Germinal center (tissue), 1 donor: ENCODE measurements at places on chromosomes 11 and 22.

- DNase-seq = no peak
These were observed 256.5 kb downstream of the MN1 start for GRCh38 chr22:27545085-27545484.

DNA sequence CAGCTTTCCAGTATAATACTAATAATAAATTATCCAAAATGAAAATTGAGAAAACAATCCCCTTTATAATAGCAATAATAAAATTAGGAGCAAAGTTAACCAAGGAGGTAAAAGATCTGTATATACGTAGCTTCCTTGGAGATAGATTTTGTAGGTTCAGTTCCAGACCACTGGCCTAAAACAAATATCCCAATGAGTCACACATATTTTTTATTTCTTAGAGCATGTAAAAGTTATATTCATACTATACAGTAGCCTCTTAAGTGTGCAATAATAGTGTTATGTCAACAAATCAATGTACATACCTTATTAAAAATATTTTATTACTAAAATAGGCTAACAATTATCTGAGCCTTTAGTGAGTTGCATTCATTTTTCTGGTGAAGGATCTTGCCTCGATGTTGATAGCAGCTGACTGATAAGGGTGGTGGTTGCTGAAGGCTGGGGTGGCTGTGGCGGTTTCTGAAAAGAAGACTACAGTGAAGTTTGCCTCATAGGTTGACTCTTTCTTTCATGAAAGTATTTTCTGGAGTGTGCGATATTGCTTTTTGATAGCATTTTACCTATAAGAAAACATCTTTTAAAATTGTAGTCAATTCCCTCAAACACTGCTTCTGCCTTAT is 178.5 kb downstream of the ARHGAP42 start:
- DNase-seq = no peak

DNA sequence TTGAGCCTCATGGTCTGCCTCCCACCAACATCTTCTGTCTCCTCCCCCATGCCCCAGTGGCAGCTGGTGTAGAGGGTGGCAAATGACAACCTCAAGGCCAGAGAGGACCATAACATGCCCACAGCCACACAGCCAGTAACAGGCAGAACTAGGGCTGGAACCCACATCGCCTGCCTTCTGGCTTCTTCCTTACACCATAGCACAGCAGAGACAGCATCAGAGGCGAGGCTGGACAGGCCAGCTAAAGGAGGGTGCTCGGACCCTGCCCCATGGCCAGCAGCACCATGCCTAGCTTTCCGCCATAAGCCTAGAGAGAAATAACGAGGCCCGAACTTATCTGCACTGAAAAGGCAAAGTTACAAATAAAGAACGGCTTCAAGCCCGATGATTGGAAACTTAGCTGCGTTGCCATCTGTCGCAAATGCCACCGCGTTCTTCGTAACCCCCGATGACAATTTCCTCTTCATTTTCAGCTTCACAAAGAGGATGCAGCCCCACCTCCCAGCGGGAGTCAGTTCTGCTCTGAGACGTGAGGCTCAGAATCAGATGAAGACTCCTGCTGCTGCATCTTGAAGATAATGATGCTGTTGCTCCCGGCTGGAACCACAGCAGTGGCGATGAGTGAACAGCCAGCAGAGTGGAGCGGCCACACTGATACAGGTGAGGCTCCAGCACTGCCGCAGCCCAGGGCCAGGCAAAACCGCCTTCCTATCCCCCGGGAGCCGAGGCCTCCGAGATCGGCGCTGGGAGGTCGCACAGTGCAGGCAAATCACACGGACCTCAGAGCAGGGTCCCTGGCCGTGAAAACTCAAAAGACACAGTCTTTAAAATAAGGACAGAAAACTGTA is 73.8 kb upstream of the RTL6 start:
- no peak for DNase-seq

- DNase-seq = no peak
These were observed 921 bp downstream of the C1QTNF5 start for GRCh38 chr11:119339589-119340334.

GRCh38 chr11:62858201-62858600 is 18.8 kb upstream of the WDR74 start:
- DNase-seq = no peak

- no peak for DNase-seq
These were observed 103.0 kb downstream of the DBX1 start for GRCh38 chr11:20056950-20057943.

DNA sequence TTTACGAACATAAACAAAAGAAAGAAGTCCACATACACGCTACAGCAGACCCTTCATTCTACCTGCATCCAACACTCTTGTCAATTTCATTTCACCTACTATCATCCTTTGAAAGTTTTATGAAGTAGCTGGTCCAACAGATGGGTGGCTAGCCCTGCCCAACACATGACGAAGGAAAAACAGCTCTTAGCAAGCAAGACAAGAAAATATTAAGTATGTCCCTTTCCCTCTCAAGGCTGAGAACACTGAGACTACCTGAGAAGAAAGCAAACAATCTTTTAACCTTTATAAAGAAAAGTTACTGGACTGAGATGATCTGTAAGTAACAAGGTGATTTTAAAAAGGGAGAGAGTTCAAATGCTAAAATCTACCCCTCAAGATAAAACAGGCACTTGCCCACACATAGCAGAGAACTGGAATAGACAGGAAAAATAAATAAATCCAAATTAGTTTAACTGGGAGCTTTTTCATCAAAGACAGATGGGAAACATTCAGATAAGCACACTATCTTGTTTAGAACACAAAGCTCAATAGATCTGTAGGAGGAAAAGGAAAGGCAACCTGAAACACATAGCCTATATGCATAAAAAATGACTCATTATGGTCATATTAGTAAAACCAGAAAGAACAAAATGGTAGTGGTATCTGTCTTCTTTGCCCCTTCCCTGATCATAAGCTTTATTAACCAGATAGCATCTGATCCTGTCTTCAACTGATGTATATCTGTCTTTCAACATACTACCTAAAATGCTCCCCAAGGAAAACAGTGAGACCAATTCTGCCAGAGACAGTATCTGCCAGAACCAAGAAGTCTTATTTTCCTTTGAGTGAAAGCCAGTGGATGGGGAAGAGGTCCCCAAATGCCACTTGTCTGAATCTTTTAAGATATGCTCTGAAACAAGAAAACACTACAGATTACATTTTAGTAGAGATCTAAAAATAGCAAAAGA is 104.3 kb downstream of the MRTFA start:
- DNase-seq = no peak

DNA sequence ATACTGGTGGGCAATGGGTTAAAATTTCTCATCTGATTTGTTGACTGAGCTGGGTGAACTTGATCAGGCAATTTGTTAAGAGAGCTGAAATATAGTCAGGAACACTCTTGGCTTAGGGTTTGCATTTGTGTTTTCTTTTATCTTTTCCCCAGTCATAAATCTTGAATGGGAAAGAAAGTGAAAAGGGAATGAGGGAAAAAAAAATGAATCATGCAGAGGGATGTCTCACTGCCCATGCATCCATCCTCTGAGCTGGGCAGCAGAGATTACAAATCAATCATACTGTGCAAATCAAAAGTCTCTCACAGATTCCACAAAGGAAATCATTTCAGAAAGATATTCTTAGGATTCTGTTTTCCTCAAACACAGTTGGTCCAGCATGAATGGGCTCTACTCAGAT is 174.2 kb upstream of the MPPED2 start:
- DNase-seq = no peak

DNA sequence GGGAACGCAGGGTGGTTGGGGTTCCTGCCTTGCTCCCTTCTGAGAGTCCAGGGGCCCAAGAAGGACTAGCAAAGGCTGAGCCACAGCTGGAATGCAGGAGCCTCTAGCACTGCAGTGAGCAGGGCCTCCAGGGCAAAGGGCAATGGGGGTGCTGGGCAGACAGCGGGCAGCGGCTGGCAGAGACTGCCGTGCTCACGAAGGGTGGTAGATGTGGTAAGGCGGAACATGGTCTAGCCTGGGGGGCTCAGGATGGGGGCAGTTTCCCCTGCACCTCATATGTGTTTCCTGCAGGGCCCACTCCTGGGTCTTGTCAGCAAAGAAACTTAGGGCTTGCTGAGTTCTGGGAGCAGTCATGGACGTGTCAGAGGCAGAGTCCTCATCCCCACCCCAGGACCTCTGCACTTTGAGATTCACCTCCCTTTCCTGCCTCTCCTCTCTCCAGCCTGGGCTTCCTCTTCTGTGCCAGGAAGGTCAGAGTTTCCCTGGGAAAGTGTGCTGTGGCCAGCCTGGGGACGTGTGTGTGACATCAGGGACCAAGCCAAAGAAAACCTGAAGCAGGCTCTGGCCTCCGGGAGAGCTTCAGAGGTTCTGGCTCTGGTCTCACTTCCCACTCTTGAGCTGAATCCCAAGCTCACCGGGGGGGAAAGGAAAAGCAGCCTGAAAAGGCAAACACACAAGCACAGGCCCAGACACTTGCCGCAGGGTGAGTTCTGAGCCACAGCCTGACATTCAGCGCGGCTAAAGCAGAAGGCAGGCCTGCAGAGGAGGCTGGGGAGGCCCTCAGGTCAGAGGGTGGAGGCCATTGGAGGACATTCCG is 4.4 kb downstream of the MOGAT2 start:
- DNase-seq = no peak
